ENCODE measurements at places on chromosomes 1 and 21. TPM values are rescaled to one million over a fixed set of nuclear protein-coding genes. Genes with fewer than 3 reads are reported as not detected.

- DNase-seq, result no peak
Measured at GRCh38 chr1:242133796-242134195, 134.9 kb upstream of the MAP1LC3C start.

GRCh38 chr1:53938136-53938830 lies 7.2 kb downstream of the IFT25 start:
- DNase-seq, result no peak

Gene TLR5
- 2.3 TPM for total RNA-seq

DNA sequence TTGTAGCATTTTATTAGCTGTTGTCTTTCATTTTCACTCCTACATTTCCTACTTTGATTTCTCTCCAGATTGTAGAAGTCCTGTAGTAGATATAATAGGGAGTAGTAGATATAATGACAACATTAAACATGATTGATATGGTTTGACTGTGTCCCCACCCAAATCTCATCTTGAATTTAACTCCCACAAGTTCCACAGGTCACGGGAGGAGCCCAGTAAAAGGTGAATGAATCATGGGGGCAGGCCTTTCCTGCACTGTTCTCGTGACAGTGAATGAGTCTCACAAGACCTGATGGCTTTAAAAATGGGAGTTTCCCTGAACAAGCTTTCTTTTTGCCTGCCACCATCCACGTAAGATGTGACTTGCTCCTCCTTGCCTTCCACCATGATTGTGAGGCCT lies 7.5 kb upstream of the PRDX6 start:
- DNase-seq, result no peak

Gene NHLH1
- not detected for total RNA-seq

GRCh38 chr1:162230096-162230495 lies 146.6 kb downstream of the SPATA46 start:
- DNase-seq, result peak; percentile 19

Gene GPR157
- total RNA-seq, result 48.4 TPM

DNA sequence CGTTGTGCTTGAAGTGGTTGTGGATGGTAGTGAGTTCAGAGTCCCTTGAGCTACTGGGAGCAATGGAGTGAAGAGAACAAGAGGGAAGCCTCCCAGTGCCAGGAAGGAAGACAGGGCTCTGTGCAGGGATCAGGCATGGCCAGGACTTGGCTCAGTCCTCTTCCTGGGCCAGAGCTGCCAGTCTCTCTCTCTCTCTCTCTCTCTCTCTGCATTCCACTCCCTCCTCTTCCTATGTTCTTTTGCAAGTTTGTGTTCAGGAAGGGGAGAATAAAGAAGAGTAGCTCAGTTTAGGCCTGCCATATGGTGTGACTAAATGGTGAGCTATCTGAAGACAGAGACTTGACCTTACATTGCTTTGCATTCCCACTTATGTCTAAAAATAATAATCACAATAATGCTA lies 20.5 kb upstream of the RPTN start:
- no peak for DNase-seq

Gene EVA1C
- 13.9 TPM for total RNA-seq

Gene CA14
- 3.1 TPM for total RNA-seq

- no peak for DNase-seq
Measured at GRCh38 chr1:29290414-29290985, 54.2 kb downstream of the PTPRU start.

Gene LCE1A
- total RNA-seq, result not detected

GRCh38 chr1:77642196-77642595 lies 40.3 kb downstream of the ZZZ3 start:
- no peak for DNase-seq

Gene GPR3
- 0.16 TPM for total RNA-seq

Gene HAO2
- not detected for total RNA-seq

- DNase-seq, result no peak
Measured at GRCh38 chr1:90710579-90711536, 6.2 kb downstream of the BARHL2 start.

Gene DENND2C
- 3.2 TPM for total RNA-seq
